ENCODE measurements at places on chromosomes 16 and 17. TPM values are rescaled to one million over a fixed set of nuclear protein-coding genes. Genes with fewer than 3 reads are reported as not detected.

The FOXL1 gene
- 2.5 TPM for total RNA-seq

The CTRB1 gene
- total RNA-seq, result not detected

GRCh38 chr16:67341250-67341649, 14.6 kb downstream of the LRRC36 start:
- DNase-seq, result no peak

The MYH11 gene
- total RNA-seq, result 0.89 TPM

DNA sequence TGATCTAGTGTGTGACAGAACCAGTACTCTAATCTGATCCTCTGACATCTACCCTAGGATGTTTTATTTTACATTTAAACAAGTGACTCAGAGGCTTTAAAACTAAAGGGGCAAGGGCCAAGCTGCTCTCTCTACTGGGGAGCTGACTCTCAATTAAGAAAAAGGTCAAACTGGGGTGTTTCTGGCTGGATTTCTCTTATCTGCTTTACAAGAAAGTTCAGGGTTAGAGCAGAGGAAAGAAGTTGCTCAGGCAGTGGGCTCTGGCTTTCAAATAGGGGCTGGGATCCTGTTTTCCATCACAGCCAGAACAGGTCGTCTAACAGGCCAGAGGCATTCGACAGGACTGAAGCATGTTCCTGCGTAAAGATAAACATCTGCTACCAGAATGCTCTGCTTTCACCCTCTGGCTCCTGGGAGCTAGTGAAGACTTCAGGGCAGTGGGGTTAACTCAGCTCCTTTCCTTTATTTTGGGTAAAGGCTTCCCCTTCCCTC, 8.5 kb downstream of the MMP28 start:
- no peak for DNase-seq

DNA sequence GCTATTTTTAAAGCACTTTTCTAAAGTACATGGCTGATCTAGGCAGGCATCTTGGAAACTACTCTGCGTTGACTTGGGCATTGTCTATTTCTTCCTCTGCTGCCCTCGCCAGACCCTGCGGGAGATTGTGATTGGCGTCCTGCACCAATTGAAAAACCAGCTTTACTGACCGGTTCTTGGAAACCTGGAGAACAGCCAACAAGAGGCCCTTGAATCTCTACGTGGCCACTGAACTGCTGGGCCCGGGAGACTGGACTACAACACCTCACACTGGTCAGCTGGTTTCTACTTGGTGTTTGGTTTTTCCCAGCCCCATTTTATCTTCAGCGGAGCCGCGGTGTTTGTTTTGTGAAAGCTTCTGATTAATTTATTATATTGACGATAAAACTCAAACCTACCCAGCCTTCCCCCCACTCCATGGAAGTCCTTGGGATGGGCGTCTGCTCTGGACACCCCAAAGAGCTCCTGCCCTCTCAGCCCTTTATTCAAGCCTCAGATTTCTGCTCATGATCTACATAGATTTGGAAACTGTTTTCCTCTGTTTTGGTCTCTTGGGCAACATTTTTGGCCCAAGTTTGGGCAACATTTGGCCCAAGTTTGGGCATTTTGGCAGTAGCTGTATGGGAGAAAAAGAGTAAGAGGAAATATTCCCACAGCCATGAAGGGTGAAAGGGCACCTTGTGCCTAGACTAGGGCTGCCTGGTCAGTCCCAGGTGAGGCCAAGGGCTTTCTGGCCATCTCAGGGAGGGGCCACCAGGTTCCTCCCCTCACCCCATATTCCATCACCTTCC, 4.7 kb downstream of the MLX start:
- DNase-seq, result no peak

DNA sequence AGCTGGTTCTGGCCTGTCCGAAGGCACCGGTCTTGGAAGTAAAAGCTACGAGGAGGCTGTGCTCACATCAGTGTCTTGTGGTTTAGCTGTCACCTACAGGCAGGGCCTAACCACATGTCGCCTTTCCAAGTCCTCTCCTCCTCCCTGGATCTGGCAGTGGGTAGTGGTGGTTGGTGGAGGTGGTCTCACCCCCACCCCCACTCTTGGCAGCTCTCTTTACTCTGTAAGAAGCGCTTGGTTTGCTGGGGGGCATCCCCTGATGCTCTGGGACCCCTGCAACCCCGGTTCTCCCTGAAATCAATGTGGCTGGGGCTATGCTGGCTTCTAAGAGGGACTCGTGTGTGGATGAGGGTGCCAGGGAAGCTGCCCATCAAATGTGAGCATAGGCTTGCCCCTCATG, 68.3 kb downstream of the WIPI1 start:
- DNase-seq, result no peak

The EFCAB13 gene
- total RNA-seq, result 4.8 TPM

GRCh38 chr16:4194661-4195060, 47.2 kb downstream of the SRL start:
- no peak for DNase-seq

GRCh38 chr17:67434061-67434525, 57.0 kb downstream of the PITPNC1 start:
- no peak for DNase-seq

DNA sequence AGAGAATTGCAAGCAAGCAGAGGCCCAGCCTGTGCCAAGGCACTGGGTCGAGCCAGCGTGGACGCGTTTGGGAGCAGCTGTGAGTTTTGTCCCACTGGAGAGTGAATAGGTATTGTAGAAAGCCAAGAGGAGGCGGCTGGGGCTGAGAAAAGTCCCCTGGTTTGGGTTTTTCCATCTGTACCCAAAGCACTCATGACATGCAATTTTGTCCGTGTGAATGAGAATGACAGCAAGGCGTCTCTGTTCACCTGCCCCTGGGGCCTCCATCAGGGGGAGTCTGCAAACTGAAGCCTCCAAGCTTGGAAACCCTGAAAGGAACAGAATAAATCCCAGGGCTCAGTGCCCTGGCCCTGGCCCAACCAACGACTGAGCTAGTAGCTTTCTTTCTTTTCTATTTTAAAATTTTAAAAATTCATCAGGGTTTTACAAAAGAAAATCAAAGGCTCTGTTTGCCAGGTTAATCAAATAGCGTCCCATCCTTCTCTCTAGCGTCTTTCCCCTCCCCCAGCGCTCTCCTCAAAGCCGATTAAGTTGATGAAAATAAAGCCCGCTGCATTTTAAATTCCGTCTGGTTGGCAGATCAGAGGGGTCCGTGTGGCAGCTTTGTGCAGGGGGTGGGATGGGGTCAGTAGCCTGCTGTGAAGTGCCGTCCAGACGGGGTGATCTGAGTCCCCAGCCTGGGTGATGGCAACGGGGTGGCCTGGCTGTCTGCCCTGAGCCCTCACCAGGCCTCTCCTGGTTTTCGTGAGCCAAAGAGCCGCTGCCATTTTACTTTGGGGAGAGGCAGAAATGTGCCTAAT, 171.0 kb downstream of the KATNIP start:
- no peak for DNase-seq

The GNGT2 gene
- not detected for total RNA-seq

- no peak for DNase-seq
Measured at GRCh38 chr17:6523809-6524355, 32.5 kb downstream of the PITPNM3 start.

DNA sequence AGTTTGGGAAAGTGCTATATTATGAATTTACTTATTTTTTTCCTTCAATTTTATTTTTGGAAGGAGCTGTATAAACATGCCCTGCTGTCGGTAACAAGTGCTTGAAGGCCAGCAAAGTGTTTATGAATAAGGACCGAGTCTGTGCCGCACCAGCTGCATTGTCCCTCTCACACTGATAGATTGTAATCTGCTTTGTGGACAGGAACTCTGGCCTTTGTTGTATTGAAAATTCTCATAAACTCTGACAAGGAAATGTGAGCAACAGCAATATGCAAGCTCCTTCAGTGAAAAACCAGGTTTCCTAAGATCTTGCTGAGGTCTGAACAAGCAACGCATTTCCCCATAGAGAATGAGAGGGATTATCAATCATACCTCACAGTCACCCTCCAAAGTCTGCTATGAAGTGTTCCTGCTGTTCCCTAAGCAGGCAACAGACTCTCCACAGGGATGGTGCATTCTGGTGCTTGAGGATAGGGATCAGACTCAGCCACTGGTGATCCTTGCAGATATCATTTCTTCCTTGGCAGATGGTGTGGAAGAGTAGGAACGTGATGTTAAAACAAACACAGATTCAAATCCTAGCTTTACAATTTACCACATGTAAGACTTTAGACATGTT, 109.6 kb downstream of the KCNJ2 start:
- no peak for DNase-seq

- DNase-seq, result no peak
Measured at GRCh38 chr17:13076905-13077304, 59.1 kb upstream of the ELAC2 start.

- no peak for DNase-seq
Measured at GRCh38 chr16:50152351-50152806, 727 bp upstream of the TENT4B start.

The TMEM235 gene
- total RNA-seq, result 1.5 TPM

DNA sequence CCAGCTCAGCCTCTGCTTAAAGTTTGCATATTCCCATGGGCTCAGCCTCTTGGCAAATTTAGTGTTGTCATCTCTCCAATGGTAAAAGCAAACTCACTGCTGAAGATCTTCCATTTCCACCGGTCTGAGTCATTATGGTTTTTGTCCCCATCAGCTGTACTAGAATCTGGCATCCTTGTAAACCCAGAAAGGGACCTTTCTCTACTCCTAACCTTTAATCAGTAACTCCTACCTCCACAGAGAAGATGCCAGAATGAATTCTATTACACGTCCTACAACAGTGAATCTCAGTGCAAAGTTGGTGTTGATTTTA, 45.8 kb downstream of the ZNF652 start:
- no peak for DNase-seq

The ATXN2L gene
- 230 TPM for total RNA-seq

DNA sequence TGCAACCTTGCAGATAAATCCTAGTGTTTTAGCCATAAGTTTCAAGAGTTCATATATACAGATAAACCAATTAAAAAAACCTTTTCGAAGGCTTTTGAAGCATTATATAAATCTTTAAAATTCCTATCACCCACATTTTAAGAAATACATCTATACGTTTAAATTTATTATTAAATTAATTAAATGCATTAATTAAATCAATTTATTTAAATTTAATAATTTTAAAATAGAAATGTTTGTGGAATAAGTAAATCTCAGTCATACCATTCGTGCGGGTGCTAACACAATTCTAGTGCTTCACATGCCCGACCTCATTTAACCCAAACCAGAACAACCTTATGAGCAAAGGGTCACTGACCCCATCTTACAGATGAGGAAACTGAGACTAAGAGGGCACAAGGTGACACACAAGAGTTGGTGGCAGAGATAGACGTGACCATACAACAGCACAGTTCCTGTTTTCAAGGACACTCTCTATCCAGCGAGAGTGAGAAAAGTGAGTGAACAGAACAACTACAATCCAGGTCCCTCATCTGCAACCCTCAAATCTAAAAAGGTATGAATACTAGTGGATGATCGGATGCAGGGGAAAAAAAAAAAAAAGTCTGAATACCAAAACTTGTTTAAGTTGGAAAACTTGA, 1.4 kb downstream of the NSMCE1 start:
- DNase-seq, result no peak

- peak; percentile 23 for DNase-seq
Measured at GRCh38 chr17:30922235-30923030, 688 bp downstream of the ADAP2 start.

The ABCA6 gene
- 0.79 TPM for total RNA-seq

The SLC6A4 gene
- total RNA-seq, result 1.1 TPM

- DNase-seq, result no peak
Measured at GRCh38 chr17:29458066-29458465, 67.9 kb downstream of the TAOK1 start.

- DNase-seq, result no peak
Measured at GRCh38 chr17:39979893-39980350, 685 bp upstream of the PSMD3 start.

The ATAD5 gene
- total RNA-seq, result 9.7 TPM

GRCh38 chr16:64278196-64278595, 843.7 kb downstream of the CDH11 start:
- no peak for DNase-seq

The UTS2R gene
- total RNA-seq, result 7.6 TPM

DNA sequence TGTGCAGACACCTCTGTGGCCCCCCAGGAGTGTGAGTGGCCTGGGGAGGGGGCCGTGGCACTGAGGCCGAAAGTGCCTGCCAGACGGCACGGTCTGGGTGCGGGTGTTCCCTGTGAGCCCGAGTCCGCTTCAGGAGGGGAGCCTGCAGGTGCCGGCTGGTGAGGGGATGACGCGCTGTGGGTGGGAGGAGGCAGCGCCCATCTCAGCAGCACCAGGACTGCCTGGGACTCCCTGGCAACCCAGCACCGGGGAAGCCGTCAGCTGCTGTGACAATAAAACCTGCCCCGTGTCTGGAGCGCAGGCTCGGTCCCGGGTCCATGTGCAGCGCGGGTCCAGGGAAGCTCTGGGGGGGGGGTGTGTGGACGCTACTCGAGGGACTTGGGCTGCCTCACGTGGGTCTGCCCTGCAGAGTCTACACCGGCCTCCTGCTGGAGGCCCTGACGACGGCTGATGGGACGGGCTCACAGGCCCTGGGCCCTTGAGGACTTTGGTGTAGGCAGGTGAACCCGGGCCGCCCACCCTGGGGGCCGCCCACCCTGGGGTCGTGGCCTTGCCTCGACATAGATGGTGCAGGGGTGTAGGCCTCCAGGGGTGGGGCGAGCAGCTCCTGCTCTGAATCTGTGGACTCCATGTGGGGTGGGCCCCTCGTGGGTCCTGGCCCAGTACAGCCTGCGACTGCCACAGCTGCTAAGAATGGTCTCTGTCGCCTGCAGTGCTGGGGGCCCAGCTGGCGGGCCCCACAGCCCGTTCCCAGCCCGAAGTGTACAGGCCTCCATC, 5.9 kb upstream of the RAB40C start:
- no peak for DNase-seq

The ITGB3 gene
- 1.5 TPM for total RNA-seq

The P3H4 gene
- 62.0 TPM for total RNA-seq

GRCh38 chr17:49775546-49776260, 11.8 kb upstream of the FAM117A start:
- no peak for DNase-seq

- DNase-seq, result no peak
Measured at GRCh38 chr16:75244844-75245758, 6.3 kb downstream of the BCAR1 start.

- DNase-seq, result no peak
Measured at GRCh38 chr17:73071066-73071999, 21.2 kb downstream of the SLC39A11 start.

The DYNLL2 gene
- 44.3 TPM for total RNA-seq

DNA sequence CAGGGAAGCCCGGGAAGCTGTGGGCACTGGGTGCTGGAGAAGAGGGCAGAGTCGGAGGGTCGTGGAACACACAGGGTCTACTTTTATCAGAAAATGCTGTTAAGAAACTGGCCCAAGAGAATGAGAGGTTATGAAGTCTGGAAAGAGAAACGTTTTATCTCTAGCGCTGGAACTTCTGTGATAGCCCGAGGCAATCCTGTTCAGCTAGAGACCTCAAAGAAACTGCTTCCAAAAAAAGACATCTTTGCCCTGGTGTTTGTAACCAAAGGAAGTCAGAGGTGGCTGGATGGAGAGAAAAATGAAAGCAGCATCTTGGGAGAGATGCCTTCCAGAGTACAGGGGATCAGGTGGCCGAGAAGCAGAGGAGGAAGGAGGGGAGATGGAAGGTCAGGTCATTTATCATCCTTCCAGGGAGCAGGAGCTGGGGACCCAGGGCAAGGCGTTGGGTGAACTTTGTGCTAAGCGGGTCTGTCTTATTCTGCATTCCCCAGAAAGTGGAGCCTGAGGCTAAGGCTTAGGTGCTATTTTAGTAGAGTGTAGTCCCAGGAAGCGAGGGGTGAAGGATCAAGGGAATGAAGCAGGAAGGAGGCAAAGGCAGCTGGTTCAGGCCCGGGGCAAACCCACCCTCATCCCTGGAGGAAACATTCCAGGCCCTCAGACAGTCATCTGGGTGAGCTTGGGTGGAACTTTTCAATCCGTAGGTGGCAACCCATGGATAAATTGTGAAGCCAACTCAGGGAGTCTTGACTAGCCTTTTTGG, 66.5 kb downstream of the MGAT5B start:
- no peak for DNase-seq

GRCh38 chr17:71327376-71328059, 793.3 kb upstream of the SOX9 start:
- no peak for DNase-seq
